ENCODE measurements at places on chromosomes 7 and 10. TPM values are rescaled to one million over a fixed set of nuclear protein-coding genes. Genes with fewer than 3 reads are reported as not detected.
A peak's percentile ranks its signal among the peaks of the same experiment; 100 is the strongest.

The ZNF117 gene
- polyA plus RNA-seq, result 0.50 TPM

DNA sequence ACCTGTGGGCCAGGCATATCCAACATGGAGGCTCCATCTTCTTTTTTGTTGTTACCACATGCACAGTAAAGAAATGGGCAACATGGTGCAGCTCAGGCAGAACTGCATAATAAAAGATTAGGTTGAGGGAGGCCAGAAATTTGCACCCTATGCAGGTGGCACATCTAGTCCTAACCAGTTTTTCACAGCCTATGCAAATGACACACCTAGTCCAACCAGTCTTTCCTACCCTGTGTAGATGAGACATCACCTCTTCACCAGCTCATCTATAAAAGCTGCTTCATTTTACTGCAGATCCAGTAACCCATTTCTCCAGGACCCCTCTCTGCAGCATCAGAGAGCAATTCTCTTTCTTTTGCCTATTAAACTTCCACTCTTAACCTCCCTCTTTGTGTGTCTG lies 411.0 kb upstream of the PCDH15 start:
- no peak for DNase-seq

The GNGT1 gene
- polyA plus RNA-seq, result not detected

The PRKCQ gene
- polyA plus RNA-seq, result not detected

The TMEM213 gene
- not detected for polyA plus RNA-seq

GRCh38 chr10:27770181-27770580 lies 24.6 kb upstream of the MKX start:
- no peak for DNase-seq

GRCh38 chr10:74244097-74244685 lies 93.2 kb downstream of the ADK start:
- no peak for DNase-seq

DNA sequence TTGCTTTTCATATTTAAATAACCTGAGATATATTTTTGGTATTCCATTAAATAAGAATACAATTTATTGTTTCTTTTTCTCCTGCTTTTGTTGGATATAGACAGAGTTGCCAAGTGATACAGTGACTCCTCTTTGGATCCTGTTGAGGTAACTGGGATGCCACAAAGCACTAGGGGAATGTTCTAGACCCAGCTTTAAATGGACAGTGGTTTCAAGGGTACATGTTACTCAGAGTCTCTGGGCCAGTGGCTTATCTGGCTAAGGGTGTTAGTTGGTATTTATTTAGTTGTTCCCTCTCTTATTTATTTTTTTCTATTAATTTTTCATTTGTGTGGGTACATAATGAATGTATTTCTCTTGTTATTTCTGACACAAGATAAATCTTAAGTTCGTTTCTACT lies 9.1 kb downstream of the GBF1 start:
- no peak for DNase-seq

The TMEM270 gene
- not detected for polyA plus RNA-seq

DNA sequence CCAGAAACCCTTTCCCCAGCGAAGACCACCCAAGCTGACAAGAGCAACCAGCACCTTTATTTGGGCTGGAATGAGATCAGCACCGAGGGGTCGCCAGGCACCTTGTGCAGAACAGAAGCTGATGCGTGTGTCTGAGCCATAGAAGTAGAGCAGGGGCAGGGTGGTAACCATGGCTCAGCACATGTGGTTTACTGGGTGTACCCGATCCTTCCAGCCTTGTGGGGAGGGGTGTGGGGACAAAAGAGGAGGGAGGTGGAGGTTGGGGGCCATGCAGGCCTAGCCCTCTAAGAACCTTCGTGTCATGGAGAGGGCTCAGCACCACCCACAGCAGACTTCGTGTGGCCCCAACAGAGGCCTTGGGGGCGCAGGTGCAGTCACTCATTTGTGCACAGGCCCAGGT lies 84.0 kb upstream of the GTF2I start:
- DNase-seq, result no peak

GRCh38 chr7:101096331-101096956 lies 11.2 kb downstream of the TRIM56 start:
- no peak for DNase-seq

The ASB15 gene
- 0.13 TPM for polyA plus RNA-seq

- DNase-seq, result no peak
Measured at GRCh38 chr7:151115121-151115835, 29.0 kb downstream of the AGAP3 start.

- no peak for DNase-seq
Measured at GRCh38 chr7:98151884-98152283, 45.2 kb downstream of the LMTK2 start.

DNA sequence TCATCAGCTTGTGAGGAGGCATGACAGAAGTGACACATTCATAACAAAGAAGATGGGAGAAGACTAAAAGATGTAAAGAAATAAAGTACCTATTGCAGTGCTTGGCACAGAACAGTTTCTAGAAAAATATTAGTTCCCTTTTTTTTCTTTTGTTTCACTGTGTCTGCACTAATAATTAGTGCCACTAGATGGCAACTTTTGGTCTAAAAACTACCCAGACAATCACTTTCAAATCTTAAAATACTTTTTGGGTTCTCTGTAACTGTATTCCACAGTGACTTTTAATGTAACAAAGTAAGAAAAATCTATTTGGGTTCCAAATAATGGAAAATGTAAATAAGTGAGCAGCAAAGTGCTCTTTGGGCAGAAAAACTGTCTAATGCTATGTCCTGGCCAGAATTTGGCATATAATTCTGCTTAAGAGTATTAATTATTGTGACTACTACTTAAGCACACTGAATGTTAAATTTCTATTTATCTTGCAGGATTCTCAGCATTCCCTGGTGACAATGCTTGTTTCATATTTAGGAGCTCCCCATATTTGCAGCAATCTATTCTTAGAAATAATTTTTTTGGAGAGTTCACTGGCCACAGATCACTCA lies 134.8 kb upstream of the KIF5B start:
- DNase-seq, result no peak

The NOLC1 gene
- polyA plus RNA-seq, result 13.6 TPM

DNA sequence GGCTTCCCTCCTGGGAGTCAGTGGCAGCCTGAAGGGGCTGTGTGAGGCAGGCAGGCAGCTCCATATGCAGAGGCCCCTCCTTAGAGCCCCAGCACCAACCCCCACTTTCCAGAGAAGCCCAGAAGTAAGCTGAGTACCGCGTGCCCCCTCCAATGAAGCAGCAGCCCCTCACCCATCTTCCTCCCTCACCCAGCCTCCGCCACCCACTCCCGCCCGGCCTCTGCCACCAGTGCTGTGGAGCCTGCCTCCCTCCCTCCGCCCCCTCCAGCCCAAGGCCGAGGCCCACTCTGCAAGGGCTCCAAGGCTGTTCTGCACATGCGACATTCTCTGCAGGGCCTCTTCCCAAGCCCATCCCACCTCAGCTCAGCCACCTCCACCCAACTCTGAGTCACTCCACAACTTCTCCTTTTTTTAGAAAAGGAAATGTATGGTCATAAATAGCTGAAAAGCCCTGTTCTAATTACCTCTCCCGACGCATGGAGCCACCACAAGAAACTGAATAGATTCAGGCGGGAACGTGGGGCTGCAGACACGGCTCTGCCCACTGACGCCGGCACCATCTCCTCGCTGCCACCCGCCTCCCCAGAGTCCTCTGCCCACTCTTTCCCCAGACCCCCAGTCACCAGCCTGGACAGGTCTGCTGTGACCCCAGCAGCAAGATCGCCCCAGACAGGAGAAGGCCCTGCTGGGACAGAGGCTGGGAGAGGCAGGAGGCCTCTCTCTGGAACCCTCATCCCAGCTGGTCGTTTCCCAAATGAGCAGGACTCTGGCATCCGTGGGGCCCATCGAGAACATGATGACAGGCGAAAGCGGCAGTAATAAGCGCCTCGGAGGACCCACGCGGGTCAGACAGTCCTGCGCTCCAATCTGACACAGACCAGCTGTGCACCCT lies 213.9 kb downstream of the MAD1L1 start:
- DNase-seq, result peak; percentile 80

The ACTL6B gene
- polyA plus RNA-seq, result not detected

- DNase-seq, result no peak
Measured at GRCh38 chr7:132650498-132650897, 74.2 kb upstream of the PLXNA4 start.

The NAT16 gene
- polyA plus RNA-seq, result not detected

DNA sequence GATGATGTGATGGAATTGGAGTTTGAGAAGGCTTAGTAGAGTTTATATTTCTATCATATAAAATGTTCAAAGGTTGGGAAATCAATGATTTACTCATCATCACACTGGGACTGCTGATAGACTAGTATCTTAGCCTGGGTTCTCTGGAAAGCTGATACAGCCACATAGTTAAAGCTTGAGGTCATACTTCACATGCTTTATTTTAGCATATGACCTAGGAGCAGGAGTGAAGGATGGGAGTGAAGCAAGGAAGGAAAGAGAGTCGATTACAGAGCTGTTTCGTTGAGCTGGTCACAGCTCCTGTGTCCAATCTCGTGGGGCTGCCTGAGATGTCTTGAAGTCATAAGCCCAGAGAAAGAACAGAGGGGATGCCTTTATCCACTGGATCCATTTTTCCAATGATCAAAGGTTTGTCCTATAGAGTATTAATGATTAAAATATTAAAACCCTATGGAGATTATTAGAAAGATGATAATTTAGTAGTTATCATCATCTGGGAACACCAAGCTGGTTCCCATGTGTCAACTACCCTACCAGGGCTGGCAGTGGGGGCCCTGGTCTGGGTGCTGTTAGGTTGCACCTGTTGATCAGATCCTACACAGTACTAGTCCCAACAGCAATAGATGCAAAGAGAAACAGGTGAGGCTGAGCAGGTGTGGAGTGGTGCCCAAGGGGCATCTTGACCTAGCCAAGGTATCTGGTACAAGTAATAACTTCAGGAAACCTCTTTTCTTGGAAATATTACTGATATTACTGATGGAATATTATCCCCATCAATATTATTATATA lies 77.8 kb downstream of the BAMBI start:
- no peak for DNase-seq

DNA sequence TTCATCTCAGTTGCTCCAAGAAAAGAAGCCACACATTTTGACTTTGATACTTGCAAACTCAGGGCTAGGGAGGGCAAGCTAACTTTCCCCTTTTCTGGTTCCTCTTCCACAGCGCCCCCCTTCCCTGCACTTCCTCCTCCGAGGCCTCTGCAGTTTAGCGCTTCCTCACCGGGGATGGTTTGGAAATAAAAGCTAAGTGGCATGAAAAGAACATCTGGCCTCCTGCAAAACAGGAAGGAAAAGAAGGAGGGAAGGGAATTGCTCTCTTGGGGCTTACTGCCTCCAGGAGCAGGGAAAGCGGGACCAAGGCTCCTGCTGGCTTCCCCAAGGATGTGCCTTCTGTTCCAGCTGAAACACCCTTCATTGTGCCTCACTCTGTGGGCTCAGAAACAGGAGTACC lies 42.3 kb downstream of the PRKCQ start:
- DNase-seq, result peak; percentile 74

The GSAP gene
- 3.7 TPM for polyA plus RNA-seq

The MLXIPL gene
- polyA plus RNA-seq, result 0.23 TPM

- no peak for DNase-seq
Measured at GRCh38 chr7:77395626-77396025, 20.5 kb downstream of the GSAP start.

The BCL7B gene
- 70.9 TPM for polyA plus RNA-seq

- DNase-seq, result no peak
Measured at GRCh38 chr10:61390851-61391250, 62.3 kb downstream of the TMEM26 start.

The C7orf57 gene
- polyA plus RNA-seq, result not detected

The STEAP4 gene
- polyA plus RNA-seq, result 12.3 TPM

The CBLL1 gene
- polyA plus RNA-seq, result 8.6 TPM

- DNase-seq, result no peak
Measured at GRCh38 chr10:9824631-9825071, 1193.0 kb upstream of the CELF2 start.

DNA sequence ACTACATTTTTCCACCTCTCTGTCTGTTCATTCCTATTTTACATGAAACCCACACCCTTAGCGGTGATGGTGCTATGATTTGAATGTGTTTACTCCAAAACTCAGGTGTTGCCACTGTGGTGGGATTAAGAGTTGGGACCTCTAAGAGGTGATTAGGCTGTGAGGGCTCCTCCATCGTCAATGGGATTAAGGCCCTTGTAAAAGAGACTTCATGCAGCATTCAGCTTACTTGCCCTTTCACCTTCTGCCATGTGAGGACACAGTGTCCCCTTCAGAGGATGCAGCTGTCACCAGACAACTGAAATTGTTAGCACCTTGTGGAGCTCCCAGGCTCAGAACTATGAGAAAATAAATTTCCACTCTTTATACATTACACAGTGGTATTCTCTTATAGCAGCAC lies 182.2 kb downstream of the NOC3L start:
- no peak for DNase-seq

DNA sequence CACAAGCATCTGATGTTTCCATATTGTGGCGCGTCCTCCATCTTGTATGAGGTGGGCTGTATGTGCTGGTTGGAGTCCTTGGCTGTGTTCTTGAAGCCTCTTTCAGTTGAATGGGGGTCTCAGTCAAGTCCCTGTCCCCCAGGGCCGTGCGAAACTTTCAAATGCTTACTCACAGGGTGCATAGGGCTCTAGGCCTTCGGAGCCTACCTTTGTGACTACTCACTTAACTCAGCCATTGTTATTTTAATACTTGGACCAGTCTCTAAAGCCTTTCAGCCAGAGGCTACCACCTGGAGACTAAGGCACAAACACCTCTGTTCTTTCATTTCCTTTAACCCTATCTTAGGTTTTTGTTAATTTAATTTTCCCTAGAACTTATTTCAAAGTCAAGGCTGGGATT lies 785.9 kb downstream of the GATA3 start:
- DNase-seq, result no peak

The ACBD7 gene
- polyA plus RNA-seq, result not detected

DNA sequence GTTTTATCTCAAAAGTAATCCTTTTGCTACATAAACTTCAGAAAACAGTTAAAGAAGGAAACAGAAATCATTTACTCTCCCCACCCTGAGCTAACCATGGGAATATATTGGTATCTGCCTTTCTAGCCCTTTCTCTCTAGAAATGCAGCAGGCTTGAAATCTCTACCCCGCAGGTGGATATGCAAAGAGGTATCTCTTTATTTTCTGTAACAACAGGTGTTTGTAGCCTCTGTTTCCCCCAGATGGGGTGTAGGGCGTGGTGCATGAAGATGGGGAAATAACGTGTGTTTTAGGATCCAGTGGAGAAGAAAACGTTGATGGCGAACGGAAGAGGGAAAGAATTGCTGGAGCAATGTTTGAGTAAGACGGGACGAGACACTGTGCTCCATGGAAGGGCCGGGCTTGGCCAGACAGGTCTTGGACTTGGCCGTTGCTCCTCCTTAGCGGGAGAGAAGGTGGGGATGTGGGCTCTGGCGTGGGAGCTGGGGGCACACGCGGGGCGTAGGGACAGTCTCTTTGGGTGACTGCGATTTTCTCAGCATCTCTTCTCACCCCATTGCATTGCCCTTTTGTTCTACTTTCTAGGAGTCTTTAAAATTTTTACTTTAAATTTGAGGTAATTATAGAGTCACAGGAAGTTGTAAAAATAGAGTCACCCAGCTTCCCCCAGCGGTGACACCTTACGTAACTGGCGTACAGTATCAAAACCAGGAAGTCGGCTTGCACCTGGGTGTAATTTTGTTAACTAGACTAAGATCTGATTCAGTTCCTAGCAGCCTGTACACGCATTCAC lies 82.9 kb downstream of the ELFN1 start:
- no peak for DNase-seq

GRCh38 chr7:117688126-117688525 lies 185.1 kb downstream of the CTTNBP2 start:
- DNase-seq, result no peak

The YWHAG gene
- polyA plus RNA-seq, result 40.0 TPM

- DNase-seq, result no peak
Measured at GRCh38 chr10:14360961-14361360, 30.2 kb upstream of the FRMD4A start.

The STAG3 gene
- polyA plus RNA-seq, result 1.7 TPM
